Activated naive CD8-positive, alpha-beta T cell treated with anti-CD3 and anti-CD28 coated beads for 36 hours (primary cell): ENCODE measurements at places on chromosomes 6 and 20. TPM values are rescaled to one million over a fixed set of nuclear protein-coding genes. Genes with fewer than 3 reads are reported as not detected.
A peak's percentile ranks its signal among the peaks of the same experiment; 100 is the strongest.

The FERMT1 gene
- total RNA-seq = 0.52 TPM

The RSPO3 gene
- total RNA-seq = not detected

DNA sequence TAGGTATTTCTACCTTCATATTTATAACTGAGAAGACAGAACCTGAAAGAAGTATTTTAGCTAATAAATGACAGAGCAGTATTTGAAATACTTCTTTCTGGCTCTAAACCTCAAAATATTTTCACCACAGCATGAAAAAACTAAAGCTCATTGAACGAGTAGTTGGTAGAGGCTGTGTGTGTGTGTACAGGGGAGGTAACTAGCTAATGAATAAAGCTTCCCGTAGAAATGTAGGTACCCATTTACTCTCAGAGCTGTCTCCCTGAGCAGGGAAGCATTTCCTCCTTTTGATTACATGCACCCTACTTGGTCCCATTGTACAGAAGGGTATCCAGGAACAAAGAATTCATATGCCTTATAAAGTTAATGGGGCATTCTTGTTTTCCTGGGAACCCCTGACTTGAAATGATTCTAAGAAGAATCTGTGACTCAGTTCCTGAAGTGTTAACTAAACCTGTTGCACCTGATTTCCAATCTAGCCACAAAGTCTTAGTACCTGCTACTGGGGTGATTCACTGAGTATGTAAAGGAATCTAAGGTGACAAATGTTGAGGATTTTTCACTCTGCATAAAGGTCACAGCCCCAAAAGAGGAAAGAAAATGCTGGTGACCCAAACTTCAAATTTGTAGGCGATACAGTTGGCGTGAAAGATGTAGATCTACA is 12.5 kb downstream of the CRYBG1 start:
- peaks cover 23% of the 10 kb centered on the region for H3K4me1 ChIP-seq
- DNase-seq = no peak
- H3K4me3 ChIP-seq = peak overlapping the region; percentile 11

- no peaks in the 10 kb centered on the region for H3K36me3 ChIP-seq
- no peaks in the 10 kb centered on the region for H3K4me1 ChIP-seq
- H3K4me3 ChIP-seq = no peak overlapping the region
- H3K27ac ChIP-seq = no peak overlapping the region
Observed at GRCh38 chr20:9500121-9500520, 14.3 kb upstream of the LAMP5 start.

- DNase-seq = no peak
- peaks cover 32% of the 10 kb centered on the region for H3K36me3 ChIP-seq
- no peaks in the 10 kb centered on the region for H3K27me3 ChIP-seq
- H3K27ac ChIP-seq = no peak overlapping the region
- H3K4me1 ChIP-seq = no peaks in the 10 kb centered on the region
- H3K4me3 ChIP-seq = no peak overlapping the region
Observed at GRCh38 chr6:89682991-89683390, 44.4 kb upstream of the LYRM2 start.

GRCh38 chr20:5486377-5487054 is 169.8 kb upstream of the PROKR2 start:
- H3K4me1 ChIP-seq = peaks cover 20% of the 10 kb centered on the region
- H3K36me3 ChIP-seq = no peaks in the 10 kb centered on the region
- H3K4me3 ChIP-seq = no peak overlapping the region
- peak; percentile 30 for DNase-seq
- H3K27me3 ChIP-seq = no peaks in the 10 kb centered on the region
- H3K27ac ChIP-seq = peak overlapping the region; percentile 75

DNA sequence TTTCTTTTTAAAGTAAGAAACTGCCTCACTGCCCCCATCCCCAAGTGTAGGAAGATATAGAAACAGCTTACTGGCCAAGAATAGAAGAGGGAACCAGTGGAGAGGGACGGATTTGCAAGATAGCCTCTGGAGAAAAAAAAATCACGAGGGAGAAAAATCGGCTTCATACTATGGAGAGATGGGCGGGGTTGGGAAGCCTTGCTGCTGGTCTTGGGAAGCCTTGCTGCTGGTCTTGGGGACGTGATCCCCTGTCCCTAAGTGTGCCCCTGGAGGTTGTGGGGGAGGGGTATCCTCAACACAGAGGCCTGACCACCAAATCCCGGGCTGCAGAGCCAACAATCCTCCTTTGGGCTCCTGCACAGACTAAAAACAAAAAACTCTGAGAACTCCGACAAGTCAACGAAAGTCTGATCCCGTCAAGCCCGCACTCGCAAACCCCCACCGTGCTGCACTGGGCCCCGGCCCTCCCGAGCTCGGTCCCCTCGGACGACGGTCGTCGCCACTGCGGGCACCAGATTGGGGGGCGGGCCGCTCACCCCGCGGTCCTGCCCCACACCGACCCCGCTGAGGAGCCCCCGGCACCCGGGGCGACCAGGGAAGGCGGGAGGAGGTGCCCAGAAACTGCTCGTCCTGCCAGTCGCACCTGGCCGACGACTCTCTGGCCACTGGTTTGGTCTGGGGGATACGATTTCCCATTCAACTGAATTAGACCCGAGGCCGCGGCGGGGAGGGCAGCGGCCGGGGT is 750 bp downstream of the MAP7 start:
- DNase-seq = peak; percentile 1
- no peaks in the 10 kb centered on the region for H3K36me3 ChIP-seq
- peaks cover 74% of the 10 kb centered on the region for H3K27me3 ChIP-seq
- peak overlapping the region; percentile 57 for H3K4me3 ChIP-seq

GRCh38 chr6:151107897-151108427 is 131.8 kb upstream of the AKAP12 start:
- no peak overlapping the region for H3K27ac ChIP-seq
- H3K36me3 ChIP-seq = peaks cover 9% of the 10 kb centered on the region
- no peak for DNase-seq
- H3K27me3 ChIP-seq = peaks cover 7% of the 10 kb centered on the region

- DNase-seq = no peak
- H3K27me3 ChIP-seq = peaks cover 23% of the 10 kb centered on the region
- H3K4me1 ChIP-seq = peaks cover 15% of the 10 kb centered on the region
- no peak overlapping the region for H3K4me3 ChIP-seq
Observed at GRCh38 chr20:64103871-64104666, 3.3 kb downstream of the NPBWR2 start.

The NQO2 gene
- 12.8 TPM for total RNA-seq

DNA sequence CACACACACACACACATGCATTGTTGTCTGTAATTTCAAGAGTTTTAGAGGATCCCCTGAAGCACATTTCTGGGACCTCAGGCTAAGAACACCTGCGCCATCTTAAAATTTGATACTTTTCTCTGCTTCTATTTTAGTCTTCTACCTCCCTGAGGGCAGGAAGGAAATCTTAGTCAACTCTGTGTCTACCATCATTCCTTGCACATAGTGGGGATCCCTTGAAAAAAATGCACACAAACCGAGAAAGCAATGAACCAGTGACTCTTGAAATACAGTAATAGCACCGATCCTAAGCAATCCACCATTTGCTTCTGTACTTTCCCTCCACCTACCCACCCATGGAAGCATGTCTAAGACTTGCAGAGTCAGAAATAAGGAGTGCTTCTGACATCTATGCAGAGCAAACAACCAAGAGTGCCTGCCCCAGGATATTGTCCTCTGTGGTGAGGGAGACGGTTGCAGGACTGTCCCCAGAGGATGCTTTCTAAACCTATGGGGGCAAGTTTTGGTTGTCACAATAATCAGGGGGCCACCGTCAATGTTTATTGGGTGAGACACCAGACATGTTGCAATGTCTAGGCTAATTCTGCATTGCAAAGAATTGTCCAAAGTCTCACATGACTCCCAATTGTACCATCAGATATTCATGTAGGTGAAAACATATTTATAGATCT is 208.0 kb upstream of the TAB2 start:
- no peak overlapping the region for H3K4me3 ChIP-seq
- H3K36me3 ChIP-seq = peaks cover 2% of the 10 kb centered on the region
- no peak for DNase-seq
- H3K4me1 ChIP-seq = peaks cover 28% of the 10 kb centered on the region
- no peak overlapping the region for H3K27ac ChIP-seq

The EYA4 gene
- total RNA-seq = not detected

The CPNE5 gene
- total RNA-seq = 0.72 TPM

DNA sequence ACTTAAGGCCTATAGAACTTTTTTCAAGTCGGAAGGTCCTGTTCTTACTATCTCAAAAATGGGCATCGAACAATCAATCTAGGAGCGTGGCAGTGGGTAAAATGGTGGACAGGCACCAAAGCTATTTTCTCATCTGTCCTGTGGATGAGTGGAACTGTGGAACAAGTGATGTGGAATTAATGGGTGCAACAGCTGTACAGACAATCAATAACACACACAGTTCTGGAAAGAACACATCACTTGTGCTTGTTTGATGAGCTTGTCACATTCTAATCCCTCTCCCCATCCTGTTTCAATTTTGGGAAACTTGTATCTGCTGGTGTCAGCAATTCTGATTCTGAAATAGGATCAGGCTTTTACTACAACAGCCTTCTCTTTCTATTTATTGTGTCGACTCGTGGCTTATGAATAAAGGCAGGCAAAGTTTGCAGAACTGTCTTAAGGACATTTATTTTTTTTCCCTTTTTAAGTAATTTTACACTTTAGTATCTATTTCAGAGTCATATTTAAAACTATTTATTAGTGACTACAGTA is 11.5 kb downstream of the RBM24 start:
- peaks cover 30% of the 10 kb centered on the region for H3K27me3 ChIP-seq
- H3K27ac ChIP-seq = no peak overlapping the region
- no peaks in the 10 kb centered on the region for H3K4me1 ChIP-seq
- no peak for DNase-seq
- H3K36me3 ChIP-seq = no peaks in the 10 kb centered on the region
- H3K4me3 ChIP-seq = no peak overlapping the region

The JPH2 gene
- total RNA-seq = 0.14 TPM

GRCh38 chr6:22457996-22458395 is 111.4 kb upstream of the HDGFL1 start:
- no peak overlapping the region for H3K4me3 ChIP-seq
- H3K4me1 ChIP-seq = no peaks in the 10 kb centered on the region

The SLC17A2 gene
- not detected for total RNA-seq

DNA sequence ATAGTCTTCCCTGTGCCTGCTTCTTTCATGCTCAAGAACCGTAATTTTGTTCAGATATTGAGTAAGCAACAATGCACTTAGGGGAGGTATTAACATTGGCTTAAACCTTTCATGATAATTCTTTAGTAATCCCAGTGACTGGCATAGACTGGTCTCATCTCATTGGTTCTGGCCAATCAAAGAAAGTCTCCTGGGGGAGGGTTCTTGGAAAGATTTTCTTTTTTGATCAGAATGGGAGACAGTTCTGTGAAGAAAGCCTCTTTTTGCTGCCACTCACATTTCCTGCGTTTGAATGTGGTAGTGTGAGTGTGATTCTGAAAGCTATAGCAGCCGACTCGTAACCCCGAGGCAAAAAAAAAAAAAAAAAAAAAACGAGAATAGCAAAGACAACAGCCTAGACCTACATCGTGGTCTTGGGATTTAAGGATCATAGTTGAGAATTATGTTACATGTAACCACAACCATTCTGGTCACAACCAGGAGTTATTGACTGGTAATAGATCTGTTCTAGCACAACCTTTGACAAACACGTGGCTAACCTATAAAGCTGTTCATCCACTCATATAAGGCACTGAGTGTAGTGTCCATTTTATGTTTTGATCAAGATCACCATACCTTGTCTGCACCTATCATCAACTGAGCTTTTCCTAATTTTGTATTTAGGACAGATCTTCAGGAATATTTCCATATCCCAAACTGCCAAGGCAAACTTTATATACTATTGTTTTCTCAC is 15.1 kb upstream of the TMEM217 start:
- no peak for DNase-seq
- H3K4me3 ChIP-seq = peak overlapping the region; percentile 16
- peaks cover 32% of the 10 kb centered on the region for H3K36me3 ChIP-seq
- H3K27me3 ChIP-seq = no peaks in the 10 kb centered on the region
- peak overlapping the region; percentile 50 for H3K27ac ChIP-seq

The CASS4 gene
- total RNA-seq = 3.0 TPM
